ENCODE measurements at places on chromosomes 2 and 18. TPM values are rescaled to one million over a fixed set of nuclear protein-coding genes. Genes with fewer than 3 reads are reported as not detected.

GRCh38 chr2:70181363-70181956 is 9.4 kb downstream of the C2orf42 start:
- DNase-seq: no peak

DNA sequence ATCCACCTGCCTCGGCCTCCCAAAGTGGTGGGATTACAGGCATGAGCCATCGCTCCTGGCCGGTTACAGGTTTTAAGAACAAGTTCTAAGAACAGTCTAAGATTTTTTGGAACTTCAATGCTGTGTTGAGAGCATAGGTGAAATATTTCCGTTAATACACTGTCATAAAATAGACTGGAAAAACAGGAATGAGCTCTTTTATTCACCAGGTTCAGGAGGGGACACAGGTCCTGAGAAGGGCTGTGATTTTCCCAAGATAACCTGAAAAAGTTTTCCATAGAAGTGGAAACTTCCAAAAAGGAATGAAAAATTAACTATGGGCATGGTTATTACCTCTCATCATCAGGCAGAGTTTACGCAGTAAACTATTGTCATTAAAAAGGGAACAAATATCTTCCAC is 97.6 kb upstream of the TMEM178A start:
- DNase-seq: no peak

DNA sequence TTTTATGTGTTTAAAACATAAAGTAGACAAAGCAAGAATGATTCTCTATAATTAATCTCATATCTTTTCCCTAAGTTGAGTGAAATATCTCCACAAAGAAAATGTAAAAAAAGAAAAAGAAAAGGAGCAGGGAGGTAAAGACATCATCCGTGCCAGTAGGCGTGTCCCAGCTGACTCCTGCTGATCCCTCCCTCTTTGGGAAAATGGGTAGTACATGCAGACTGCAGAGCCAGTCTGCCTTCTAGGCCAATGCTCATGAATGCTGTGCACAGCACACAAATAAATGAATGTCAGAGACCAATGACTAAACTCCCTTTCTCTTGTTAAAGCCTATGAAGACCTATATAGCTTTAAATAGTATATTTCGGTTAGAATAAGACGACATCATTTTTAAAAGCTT is 64.7 kb downstream of the RAPH1 start:
- DNase-seq: peak; percentile 52

DNA sequence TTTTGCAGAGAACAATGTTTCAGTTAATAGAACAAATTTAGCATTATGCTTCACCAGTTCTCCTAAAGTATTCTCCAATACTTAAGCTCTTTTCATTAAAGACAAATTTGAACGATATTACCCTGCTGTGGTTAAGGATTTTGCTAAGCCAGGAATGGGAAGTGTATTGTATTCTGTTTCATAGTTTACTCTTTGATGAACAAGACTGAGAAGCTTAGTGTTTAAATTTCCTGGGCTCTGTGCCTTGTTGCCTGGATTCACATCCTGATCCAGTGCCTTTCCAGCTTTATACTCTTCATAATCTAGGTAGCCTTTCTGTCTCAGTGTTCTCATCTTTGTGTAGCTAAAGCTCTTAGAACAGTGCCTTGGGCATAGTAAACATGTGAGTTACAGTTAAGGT is 58.6 kb upstream of the GLS start:
- DNase-seq: no peak

- no peak for DNase-seq
Observed at GRCh38 chr2:202689459-202689858, 54.7 kb downstream of the FAM117B start.

DNA sequence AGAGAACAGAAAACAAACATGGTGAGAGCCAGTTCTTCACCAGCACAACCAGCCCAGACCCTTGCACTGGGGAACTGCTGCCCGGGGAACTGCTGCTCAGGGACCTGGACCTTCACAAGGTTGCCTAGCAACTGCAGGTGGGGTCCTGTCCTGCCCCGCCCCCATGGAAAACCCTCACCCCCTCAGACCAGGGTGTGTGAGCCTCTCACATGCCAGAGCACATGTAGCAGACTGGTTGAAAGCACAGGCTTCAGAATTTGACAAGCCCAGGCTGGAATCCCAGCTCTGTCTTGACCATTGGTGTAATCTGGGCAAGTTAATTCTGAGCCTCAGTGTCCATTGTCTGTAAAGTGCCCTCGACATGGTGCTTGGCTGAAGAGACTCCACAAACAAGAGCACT is 118.6 kb downstream of the LOXHD1 start:
- DNase-seq: no peak

- no peak for DNase-seq
Observed at GRCh38 chr2:238869-239268, 25.0 kb downstream of the SH3YL1 start.

DNA sequence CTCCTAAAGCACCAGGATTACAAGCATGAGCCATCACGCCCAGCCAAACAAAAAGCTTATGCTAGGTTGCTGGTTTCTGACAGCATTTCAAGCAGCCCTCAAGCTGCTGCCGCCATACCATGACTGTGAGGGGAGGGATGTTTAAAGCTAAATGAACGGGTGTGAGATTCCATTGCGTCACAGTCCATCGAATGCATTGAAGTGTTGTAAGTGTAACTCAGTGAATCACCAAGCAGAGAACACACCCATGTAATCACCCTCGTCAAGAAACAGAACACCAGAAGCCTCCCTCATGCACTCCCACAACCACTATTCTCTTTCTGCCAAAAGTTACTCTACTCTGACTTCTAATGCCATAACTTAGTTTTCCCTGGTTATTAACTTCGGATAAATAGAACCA is 32.8 kb upstream of the MC5R start:
- DNase-seq: peak; percentile 54

GRCh38 chr2:28469304-28469703 is 26.6 kb upstream of the PLB1 start:
- peak; percentile 76 for DNase-seq

DNA sequence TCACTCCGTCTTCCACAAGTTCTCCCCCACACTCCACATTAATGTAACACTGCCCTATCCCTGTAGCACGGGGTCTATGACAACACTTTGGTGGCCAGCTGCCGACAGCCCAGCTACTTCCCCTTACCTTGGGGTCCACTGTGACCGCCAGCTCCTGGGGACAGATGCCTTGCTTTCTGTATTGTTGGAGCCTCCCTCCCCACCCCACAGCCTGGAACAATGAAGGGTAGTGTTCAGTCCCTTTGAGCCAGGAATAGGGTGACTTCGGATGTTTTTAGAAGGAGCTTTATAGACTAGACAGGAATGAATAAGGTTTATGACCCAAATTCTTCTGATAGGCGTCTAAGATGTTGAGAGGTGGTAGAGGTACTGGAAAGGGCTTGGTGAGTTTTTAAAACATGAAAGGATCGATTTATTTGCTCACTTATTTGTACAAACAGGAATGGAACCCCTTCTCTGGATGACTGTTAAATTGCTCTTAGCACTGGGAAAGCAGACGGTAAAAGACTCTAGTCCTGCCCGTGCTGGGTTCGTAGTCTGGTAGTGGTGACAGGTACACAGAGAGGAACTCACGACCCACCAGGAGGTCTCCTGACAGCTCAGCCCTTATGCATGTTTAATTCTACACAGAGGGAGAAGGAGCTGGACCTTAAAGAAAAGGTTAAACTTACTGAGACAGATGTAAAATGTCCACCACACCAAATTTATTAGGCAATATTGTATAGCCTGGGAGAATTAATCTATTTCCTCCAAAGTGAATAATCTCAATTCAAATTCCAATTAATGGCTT is 90.9 kb downstream of the MYCN start:
- no peak for DNase-seq

DNA sequence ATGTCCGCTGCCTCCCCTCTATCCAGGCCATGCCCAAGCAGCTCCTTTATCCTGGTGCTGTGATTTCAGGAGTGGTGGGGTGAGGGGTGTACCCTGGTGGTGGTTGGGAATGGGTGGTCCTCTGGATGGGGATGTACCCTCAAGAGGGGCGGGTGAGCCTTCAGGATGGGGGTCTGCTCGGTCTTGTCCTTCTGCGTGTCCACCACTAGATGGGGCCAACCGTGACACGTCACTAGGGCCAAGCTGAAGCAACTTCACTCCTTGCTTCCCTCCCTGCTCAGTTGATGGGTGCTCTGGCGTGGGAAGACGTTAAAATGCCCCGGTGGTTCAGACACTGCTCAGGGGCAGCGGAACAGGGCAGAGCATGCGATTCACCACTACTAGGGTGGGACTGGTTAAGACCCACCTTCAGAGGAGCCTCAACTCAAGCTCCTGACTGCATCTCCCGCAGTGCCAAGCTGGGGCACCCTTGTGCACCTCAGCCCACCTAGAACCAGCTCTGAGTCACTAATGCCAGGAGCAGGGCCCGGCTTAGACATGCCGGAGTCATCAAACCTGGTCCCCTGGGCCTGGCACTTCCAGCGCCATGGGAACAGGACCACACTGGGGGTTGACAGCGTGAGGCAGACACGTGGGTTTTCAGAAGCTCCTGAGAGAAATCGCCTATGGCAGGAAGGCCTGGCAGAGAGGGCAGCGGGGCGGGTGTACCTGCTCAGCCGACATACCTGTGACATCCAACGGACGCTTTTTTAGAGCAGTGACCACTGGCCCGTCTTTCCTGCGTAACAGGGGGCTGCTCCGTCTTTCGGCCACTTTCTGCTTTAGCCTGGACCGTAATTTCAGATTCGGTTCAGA is 256.7 kb downstream of the HDAC4 start:
- DNase-seq: peak; percentile 69

SKA1 gene
- total RNA-seq: 5.6 TPM

UGT1A3 gene
- not detected for total RNA-seq

ABCG5 gene
- total RNA-seq: not detected

CCDC68 gene
- total RNA-seq: not detected

CRYBA2 gene
- total RNA-seq: not detected
